T-helper 9 cell (primary cell): ENCODE measurements at places on chromosomes 13 and 19.

DNA sequence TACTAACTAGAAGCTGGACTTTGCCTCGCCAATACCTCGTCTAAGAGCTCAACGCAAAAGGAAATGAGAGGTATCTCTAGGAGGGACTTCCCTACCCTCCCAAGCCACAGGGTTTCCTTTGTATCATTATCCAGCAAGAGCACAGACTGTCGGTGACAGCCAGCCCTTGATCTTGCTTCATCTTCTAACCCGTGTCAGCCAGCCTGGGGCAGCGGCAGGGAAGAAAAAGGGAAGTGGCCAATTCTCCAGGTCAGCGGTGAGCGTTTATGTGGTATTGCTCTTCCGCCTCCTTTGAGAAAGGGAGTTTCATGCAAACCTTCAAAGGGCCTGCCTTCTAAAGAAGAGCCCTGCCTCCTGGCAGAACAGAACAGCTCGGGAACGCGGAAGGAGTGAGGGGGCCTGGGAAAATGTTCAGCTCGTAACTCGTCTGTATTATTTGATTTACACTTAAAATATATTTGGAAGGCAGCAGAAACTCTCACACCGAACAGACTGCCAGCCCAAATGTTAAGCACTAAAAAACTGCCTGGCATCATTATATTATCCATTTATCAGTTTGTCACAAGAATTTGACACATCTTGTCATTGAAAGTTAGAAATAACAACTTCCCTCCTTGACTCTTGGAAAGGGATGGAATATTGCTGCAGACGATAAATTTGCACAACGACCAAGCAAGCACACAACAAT is 41.8 kb downstream of the EFNB2 start:
- DNase-seq, result no peak

- no peak for DNase-seq
These were observed 25.4 kb downstream of the RAB20 start for GRCh38 chr13:110536006-110536693.

- no peak for DNase-seq
These were observed 76.8 kb downstream of the TUBGCP3 start for GRCh38 chr13:112510987-112511685.

DNA sequence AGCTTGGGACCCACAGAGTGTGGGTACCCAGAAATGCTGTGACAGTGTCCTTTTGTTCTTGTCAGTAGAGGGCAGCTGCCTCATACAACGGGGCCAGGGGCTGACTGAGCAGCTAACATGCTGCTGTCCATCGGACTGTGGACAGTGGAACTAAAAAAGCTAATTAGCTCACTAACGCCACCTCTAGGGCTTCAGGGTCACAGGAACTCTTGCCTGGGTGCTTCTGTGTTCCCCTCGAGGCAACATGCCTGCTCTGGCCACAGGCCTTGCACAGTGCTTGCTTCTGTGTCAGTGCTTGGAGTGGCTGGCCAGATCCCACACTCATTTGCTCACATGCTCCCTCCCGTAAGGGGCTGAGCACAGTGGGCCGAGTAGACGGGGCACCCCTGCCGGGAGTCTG is 377.0 kb downstream of the OLFM4 start:
- no peak for DNase-seq

DNA sequence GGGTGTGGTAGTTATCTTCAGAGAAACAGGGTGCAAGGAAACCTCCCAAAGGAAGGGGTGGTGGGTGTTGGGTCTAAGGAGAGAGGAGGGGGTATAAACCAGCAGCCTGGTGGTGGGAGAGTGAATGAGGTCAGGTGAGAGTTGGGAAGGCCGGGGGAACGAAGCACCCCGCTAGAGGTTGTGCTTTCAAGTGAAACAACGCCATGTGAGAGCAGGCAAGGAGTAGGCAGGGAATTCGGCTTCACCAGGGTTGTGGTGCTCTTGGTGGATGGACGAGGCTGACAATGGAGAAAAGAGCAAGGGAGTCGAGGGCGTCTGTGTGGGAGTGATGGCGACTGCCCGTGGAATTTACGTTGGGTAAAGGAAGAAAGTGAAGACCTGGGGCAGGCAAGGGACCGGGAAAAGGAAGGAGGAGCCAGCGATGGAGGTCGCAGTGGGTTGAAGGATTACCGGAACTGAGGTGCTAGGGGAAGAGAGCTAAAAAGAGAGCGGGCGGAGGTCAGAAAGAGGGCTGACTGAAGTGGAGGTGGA is 2.1 kb upstream of the MLNR start:
- DNase-seq, result no peak

DNA sequence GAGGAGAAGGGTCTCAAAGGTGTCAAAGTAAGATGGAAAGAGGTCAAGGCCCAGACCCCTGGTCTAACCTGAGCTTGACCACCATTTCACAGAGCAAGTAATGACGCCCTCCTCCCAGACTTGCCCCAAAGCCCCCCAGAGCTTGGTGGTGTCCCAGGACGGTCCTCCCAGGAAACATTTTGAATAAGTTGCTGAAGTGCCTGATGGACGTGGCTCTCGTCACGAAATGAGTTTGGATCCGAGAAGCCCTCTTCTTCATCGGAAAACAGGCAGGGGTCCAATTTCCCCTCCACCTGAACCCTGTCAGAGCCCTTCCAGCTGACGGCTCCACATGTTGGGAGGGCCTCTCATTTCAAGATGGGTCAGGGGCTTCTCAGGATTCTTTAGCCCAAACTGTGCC is 54.5 kb upstream of the TPM4 start:
- no peak for DNase-seq

GRCh38 chr13:48265217-48265815 is 32.3 kb downstream of the ITM2B start:
- no peak for DNase-seq

- DNase-seq, result no peak
These were observed 323.3 kb upstream of the ZNF507 start for GRCh38 chr19:32022044-32022640.

GRCh38 chr19:40512473-40513344 is 45.9 kb downstream of the SPTBN4 start:
- DNase-seq, result no peak

DNA sequence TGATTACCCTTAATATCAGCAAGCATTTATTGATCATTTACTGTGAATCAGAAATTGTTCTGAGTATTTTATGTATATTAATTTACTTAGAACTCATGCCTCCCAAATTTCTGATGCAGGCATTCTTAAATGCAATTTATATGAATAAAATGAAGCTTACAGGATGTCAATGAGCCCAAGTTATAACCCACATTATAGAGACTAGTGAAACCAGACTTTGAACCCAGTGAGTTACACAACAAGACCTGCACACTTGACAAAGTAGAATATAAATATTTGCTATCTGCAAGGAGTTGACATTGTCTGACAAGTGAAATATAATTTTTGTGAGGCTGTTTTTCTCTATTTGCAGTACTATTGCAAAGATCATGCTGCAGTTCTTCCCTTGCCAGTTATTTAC is 656.0 kb downstream of the GPC5 start:
- no peak for DNase-seq

GRCh38 chr19:39065928-39066327 is 18.2 kb upstream of the ACP7 start:
- no peak for DNase-seq

- no peak for DNase-seq
These were observed 18.3 kb upstream of the KCTD12 start for GRCh38 chr13:76904507-76904906.

GRCh38 chr19:42057846-42058245 is 12.2 kb downstream of the GRIK5 start:
- no peak for DNase-seq

DNA sequence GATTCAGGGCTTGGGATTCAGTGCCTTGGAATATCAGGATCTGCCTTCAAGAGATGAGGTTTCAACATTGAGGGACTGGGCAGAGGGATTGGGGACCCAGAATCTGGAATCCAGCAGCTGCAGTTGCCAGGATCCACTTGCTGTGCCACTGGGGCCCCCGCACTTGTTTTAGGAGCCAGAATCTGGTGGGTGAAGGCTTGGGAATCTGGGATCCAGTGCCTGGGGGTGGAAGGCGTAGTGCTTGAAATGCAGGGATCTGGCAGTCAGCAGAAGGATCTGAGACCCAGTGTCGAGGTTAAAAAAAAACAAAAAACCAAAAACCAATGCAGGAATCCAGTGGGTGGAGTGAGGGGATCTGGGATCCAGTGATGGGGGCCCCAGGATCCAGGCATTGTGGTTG is 7.3 kb upstream of the SLC25A41 start:
- DNase-seq, result no peak

GRCh38 chr19:13100031-13100588 is 2.5 kb downstream of the LYL1 start:
- DNase-seq, result no peak

GRCh38 chr13:63840551-63841421 is 2425.1 kb upstream of the PCDH20 start:
- DNase-seq, result no peak

DNA sequence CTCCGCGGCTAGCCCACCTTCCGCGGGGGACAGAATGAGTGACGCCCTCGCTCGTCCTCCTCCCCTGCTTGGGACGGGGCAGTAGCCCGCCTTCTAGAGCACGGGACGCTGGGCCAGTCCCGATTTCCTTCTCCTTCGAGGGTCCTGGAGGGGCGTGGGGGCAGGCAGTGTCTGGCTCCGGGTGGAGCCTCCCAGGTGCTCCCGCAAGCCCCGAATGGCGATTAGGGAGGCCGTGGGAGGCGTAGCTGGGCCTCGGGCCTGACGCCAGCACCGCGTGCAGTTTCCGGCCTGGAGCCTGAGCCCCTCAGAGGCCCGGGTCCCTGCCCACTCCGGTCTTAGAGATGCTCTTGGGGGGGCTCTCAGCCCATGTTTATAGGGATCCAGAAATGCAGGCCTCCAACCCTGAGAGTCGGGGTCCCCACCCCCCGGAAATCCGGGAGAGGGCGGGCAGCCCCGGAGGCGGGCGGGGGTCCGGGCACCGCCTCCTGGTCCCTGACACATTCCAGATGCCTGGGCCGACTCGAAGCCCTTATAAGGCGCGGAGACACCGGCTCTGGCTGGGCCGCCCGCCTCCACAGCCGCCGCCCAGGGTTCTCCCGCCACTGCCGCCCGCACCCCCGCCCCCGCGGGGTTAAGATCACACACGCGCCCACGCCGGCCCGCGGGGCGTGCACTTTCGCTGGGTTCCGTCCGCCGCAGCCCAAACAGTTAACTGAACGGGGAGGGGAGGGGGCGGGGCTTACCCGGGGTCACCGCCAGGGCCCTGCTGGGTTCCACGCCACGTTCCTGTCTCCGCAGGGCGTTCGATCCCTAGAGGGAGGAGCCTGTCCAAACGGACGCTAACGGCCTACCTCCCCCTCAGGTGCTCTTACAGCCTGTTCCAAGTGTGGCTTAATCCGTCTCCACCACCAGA is 1.5 kb downstream of the MYADM start:
- DNase-seq, result peak; percentile 85

DNA sequence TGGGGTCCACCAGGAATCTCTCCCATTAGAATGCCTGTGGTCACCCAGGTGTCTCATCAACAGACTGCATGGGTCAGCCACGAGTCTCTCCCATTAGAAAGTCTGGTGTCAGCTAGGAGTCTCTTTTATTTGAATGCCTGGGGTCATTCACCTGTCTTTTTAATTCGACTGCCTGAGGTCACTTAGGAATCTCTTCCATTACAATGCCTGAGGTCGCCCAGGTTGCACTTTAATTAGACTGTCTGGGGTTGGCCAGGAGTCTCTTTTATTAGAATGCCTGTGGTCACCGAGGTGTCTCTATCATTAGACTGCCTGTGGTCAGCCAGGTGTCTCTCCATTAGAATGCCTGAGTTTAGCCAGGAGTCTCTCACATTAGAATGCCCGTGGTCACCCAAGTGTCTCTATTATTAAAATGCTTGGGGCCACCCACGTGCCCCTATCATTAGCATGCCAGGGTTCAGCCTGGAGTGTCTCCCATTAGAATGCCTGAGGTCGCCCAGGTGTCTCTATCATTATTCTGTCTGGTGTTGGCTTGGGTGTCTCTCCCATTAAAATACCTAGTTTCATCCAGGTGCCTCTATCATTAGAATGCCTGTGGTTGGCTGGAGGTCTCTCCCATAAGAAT is 1474.3 kb downstream of the UQCRFS1 start:
- no peak for DNase-seq

- no peak for DNase-seq
These were observed 8.7 kb upstream of the CHST8 start for GRCh38 chr19:33612928-33613619.

GRCh38 chr19:20416661-20417060 is 148.9 kb downstream of the ZNF737 start:
- no peak for DNase-seq

- no peak for DNase-seq
These were observed 23.5 kb downstream of the ZNF544 start for GRCh38 chr19:58252102-58252685.

DNA sequence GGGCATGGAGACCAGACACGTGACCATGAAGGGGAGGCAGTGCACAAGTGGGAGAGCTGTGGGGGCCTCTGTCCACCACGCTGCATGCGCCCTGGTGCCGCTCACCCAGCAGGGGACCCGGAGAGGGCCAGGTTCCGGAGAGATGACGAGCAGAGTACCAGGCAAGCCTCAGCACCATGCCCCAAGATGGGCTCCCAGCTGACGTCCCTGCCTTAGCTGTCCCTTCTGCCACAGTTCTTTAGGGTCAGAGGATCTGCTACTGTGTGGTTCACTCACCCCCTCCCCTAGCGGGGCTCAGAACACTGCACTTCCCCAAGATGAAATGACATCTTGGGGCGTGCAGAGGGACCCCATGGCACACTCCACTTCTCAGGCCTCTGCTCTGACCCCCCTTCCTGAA is 9.6 kb upstream of the PRKD2 start:
- no peak for DNase-seq
